ENCODE measurements at places on chromosomes 11 and 22. TPM values are rescaled to one million over a fixed set of nuclear protein-coding genes. Genes with fewer than 3 reads are reported as not detected.

DNA sequence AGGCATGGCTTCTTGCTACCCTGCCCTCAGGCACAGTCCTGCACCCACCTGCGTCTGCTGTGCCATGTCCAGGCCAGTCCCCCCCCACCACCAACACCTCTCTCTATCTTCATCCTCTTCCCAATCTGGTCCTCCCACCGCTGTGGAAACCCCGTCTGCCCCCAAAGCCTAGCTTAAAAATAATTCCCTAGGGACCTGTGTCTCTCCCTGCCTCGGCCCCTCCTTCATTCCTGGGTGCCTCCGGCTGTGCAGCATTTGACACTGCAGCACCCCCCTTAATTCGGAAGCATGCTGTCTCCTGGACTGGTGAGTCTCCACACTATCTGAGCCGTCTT lies 2.5 kb upstream of the ASCL2 start:
- no peak for DNase-seq

DNA sequence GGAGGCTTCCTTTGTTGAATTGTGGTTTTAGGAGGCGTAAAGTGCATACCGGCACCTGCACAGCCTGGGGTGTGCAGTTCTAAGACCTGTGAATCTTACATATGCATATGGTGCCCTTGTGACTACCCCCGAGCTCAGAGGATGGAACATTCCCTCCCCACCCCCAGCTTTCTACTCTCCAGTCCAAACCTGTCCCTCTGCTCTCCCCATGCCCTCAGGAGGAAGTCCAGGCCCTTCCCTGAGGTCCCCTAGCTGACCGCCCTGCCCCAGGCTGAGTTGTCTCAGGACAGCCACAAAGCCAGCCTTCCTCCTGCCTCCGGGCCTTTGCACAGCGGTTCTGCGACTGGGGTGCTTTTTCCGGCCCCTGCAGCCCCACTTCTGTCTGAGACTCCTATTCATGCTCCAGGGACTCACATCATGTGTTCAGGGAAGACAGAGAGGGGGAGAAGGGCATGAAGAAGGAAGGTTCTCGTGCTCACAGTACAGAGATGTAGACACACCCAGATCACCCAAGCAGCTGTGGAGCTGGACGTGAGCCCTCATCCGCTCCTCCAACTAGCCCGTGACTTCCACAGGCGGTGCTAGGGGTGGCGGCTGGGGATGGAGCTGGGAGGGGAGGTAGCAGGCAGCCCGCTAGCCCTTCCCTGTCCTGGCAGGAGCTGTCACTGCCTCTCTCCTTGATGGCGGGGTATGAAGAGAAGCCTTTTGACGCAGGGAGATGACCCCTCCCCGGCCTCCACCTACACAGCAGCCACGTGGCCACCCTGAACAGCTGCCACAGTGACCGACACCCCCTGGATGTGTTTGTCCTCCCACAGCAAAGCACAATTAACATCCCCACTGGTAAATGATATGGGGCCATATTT lies 50.8 kb downstream of the FLRT1 start:
- peak; percentile 50 for DNase-seq

Gene SAA4
- not detected for total RNA-seq

Gene OR52E4
- not detected for total RNA-seq

- no peak for DNase-seq
Observed at GRCh38 chr11:69878927-69879728, 59.9 kb upstream of the FGF3 start.

- DNase-seq = no peak
Observed at GRCh38 chr11:131811383-131811782, 441.0 kb downstream of the NTM start.

DNA sequence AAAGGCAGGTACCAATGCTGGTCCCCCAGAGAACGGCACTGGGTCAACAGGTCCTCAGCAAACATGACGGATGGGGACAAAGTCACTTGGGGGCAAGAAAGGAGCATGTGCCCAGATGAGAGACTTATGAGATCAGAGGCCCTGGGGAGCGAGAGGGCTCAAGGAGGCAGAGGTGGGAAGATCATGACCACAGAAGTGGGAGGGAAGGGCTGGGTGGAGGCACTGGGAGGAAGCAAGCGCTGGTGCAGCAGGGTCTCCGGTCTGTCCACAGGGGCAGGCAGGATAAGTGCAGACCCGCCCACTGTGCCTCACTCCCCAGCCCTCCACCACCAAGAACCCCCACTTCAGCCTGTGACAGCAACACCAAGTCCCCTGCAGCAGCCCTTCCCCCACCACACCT lies 10.9 kb downstream of the ELFN2 start:
- peak; percentile 30 for DNase-seq
